ELF-1 (cell line): ENCODE measurements at places on chromosomes 12 and 14.
A peak's percentile ranks its signal among the peaks of the same experiment; 100 is the strongest.

DNA sequence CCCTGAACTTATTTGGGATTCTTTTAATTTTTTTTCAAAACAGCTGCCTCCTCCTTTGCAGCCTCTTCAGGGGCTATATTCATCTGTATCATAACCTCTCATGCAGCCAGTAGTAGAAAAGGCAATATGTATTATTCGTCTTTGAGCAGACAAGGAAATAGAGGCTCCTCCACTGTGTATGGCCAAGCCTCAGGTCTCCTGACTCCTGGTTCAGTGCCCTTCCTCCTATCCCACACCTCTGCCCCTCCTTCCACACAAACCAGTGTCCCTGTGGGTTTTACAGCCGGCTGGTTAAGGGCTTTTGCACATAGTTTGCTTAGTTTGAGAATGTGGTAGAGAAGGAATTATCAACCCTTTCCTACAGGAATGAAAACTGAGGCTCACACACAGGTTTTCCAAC, 8.8 kb upstream of the ACVRL1 start:
- DNase-seq, result no peak

DNA sequence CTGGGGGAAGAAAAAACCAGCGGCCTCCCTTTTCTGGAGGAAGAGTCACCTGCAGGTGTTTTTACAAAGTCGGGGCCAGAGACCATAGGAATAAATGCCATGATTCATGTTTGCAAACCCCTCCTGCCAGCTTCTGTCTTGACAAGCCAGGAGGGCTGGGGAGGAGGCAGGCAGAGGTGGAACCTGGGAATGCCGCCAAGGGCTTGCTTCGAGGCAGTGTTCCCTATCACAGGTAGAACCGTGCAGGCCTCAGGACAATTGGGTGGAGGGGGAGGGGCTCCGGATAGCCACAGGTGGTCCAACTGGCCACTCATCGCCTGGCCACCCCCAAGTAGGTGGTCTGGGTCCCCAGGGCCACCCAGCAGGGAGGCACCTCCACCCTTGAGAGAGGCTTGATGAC, 14.2 kb upstream of the DLK1 start:
- DNase-seq, result no peak

DNA sequence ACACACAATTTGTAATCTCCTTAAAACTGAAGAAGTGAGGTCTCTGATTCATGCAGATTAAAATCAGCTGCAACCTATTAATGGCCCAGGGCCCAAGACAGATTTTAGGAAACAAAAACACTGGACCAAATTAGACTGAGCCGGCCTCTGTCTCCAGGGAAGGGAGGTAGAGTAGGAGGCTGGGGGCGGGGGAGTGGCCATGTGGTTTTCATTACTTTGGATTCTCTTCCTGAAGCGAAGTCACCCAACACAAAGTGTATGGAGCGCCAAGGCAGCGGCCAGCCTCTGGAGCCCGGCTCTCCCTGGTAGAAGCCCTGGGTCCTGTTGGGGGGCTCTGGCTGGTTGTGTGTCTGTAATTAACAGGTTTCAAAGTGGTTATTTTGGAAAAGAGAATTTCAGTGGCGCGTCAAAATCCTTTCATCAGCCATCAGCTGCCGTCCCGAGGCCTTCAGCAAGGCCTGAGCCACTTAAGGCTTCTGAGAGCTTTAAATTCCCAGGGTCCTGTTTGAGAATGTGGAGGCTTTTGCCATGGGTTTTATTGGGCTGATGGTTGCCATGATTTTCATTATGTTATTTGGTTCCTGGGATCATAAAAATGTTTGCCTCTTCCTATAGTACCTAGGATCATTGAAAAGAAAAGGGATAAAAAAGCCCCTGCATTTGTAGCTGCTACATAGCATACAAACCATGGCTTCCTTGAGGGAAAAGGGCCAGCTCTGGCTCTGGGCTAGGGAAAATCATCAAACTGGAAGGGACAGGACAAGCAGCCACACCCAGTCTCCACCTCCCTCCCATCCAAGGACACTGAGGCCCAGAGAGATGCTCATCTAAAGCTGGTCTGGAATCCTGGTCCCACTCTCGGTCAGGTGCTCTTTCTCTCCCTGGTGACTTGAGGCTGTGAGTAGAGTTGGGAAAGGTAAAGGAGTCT, 282.4 kb downstream of the ZFP36L1 start:
- DNase-seq, result peak; percentile 42

DNA sequence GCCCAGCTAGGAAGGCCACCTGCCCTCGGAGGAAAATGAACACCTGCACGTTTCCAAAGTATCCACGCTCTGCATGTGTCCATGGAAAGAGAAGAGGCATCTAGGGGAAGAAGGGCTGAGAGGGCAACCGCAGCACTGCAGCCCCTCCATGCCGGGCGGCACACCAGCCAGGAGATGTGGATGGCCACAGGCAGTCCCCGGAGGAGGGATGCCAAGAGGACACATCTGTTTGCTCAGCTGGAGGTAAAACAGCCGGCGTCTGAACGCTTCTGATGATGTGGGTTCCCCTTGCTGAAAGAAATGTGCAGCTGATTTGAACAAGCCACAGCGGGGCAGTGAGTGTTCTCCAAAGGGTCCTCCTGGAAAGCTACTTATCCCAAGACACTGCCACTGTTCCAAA, 34.0 kb downstream of the CHGA start:
- DNase-seq, result no peak

DNA sequence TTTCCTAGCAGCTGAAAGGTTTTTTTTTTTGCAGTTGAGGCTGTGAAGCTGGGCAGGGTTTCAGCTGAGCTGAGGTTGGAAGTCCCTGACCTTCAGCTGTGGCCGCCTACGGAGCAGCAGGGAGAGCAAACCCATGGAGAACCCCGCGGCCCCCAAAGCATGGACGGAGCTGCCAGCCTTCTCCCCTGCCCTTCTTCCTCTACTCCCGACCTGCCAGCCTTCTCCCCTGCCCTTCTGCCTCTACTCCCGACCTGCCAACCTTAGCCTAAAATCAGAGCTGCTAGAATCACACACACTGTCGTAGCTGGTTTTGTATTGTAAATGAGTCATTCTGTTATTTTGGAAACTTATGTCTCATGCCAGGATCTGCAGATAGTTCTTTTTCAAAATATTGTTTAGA, 74.6 kb downstream of the PPP2R5C start:
- DNase-seq, result no peak

GRCh38 chr14:36522347-36522971, 2.4 kb upstream of the NKX2-1 start:
- peak; percentile 16 for DNase-seq

GRCh38 chr12:8081251-8081920, 688 bp upstream of the NECAP1 start:
- no peak for DNase-seq

DNA sequence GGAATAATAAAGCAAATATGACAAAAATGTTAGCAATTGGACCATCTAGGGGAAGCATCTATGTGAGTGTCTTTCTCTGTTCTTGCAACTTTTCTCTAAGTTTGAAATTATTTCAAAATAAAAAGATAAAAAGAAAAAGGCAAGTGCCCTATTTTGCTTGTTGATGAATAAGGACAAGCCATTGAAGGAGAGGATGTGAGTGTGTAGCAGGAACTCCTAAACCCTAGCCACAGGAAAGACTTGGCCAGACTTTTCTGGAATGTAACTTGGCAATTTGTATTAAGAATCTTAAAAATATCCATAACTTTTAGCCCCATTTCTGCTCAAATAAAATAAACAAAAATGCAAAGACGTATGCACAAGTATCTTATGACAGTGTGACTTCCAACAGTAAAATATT, 279.4 kb downstream of the CACNA1C start:
- DNase-seq, result no peak

GRCh38 chr14:26401179-26401968, 196.5 kb downstream of the NOVA1 start:
- DNase-seq, result no peak

GRCh38 chr12:102119674-102120563, at the start of the genes NUP37 and PARPBP:
NUP37 (minus strand) TSS chr12:102120114; CDS start chr12:102118518, 1,596 bp downstream.
PARPBP (plus strand) TSS chr12:102120183; CDS start chr12:102123889, 3,706 bp downstream.
- DNase-seq, result peak; percentile 96

DNA sequence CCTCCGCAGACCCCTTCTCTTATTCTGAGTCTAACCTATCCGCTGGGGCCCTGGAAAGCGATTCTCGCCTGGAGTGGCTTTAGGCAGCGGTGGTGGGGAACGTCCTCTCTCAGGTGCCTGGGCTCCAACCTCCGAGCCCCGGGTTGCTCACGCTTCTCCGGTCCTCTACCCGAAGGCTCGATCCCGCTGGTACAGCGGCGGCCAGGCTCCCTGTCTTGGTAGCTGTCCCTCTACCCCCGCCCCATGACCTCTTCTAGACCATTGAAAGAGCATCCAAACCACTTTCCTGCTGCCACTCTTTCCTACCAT, 505 bp upstream of the HEBP1 start:
- peak; percentile 83 for DNase-seq

GRCh38 chr14:50303744-50304471, 8.1 kb downstream of the L2HGDH start:
- DNase-seq, result no peak

DNA sequence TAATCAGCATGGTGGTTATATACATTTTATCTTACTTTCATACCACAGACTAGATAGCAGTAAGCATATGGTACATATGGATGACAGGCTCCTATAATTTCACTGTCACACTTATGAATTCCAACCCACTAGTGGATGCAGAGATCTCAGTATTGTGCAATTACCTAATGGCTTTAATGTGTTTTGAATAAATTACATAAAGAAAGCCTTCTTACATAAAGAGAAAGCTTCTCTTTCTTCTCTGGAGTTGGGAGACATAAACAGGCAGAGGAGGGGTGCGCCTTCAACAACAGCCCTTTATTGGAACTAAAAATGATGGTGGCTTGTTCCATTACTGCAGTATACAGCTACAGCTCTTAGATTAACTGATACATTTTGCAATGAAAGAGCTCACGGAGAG, 52.6 kb downstream of the SAV1 start:
- no peak for DNase-seq

DNA sequence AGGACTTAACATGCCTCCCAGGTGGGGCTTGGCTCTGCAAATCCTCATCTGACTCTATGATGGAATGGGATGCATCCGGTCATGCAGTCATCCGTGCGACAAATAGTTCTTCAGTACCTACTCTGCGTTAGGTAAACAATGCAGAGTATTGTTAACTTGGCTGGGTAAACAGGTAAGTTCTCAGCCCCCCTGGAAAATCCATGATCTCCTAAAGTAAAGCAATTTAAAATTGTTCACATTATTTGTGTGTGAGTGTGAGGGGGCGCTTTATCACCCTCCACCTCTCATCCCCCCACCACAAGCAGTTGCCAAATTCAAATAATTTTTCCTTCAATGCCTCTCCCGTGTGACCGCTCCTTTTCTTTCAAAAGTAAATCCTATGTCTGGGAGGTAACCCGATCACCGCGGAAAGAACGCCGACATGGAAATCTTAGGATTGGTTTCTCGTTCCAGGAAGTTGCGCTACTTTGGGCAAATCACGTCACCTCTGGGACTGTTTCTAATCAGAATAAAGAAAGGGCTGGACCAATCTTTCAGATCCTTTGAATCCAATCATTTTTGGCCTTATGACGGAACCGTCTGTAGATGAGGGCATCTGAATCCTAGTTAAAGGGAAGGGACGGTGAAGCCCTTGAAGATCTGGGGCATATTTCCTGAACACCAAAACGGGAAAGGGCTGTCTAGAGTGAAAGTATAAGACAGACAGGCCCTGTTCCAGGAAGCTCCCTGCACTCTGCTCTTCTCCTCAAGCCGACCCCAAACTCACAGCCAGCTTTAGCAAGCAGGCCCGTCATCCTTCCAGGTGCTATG, 44.0 kb upstream of the SINHCAF start:
- DNase-seq, result peak; percentile 65

DNA sequence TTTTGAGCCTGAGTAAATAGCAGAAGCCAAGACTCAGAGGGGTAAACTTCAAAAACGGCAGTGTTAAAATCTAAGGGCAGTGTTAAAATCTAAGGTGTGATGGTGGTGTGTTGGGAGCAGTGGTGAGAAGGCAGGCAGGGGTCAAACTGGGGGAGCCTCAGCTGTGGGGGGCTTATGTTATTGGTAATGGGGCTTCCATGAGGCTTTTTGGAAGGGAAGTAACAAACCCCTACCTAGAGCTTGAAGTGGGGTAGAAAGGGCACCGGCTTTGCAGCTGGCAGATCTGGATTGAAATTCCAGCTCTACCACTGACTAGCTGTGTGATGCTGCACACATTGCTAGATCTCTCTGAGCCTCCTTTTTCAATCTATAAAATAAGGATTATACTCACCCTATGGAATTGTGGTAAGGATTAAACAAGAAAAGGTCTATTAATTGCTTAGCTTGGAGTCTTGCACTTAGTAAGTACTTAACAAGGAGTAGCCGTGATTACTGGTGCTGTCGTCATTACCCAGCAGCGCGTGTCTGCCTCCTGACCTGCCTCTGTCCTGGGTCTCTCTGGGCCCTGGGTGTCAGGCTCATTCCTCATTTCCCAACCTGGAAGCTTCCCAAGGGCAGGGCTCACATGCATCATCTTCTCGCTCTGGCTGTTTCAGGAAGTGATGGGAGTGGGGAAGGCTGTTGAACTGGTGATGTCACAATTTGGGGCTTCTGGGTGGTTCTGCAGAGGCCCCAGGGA, 18.5 kb upstream of the KRT80 start:
- DNase-seq, result no peak

- no peak for DNase-seq
Observed at GRCh38 chr14:83885837-83886293, 1644.1 kb upstream of the FLRT2 start.

GRCh38 chr12:80556566-80556965, 112.5 kb downstream of the PTPRQ start:
- DNase-seq, result no peak

DNA sequence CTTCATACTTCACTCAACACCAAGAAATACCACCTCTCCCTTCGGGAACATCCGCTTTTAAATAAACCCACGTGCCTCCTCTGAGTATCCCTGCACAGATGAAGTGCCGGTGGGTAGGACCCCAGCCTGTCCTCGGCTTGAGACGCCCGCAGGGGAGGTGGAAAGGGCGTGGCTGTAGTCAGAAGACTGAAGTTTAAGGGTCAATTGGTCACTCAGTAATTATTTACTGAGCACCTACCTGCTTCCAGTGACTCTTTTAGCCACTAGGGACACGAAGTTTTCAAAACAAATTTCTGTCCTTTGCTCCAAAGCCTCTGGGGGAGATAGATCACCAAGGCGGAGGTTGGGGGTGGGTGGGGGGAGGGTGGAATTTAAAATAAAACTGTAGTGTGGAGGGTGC, 309.4 kb downstream of the VRK1 start:
- no peak for DNase-seq

DNA sequence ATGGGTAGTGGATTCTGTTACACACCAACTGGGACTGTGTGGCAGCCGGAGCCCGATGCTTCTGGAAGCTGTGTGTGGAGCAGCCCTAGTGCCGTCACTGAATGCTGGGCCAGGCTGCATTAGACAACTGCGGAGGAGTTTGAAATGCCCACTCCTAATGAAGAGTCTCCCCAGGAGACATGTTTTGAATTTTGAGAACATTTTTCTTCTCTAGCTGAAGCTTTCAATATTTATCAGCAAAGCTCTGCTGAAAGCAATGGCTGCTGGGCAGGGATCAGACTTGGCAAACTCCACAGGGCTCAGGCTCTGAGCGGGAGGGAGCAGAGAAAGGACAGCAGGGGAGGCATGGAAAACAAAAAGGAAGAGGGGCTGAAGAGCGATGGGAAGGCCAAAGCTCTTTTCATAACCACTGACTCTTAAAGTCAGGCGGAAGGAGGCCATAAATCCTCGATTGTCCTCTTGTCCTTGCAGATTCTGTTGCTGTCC, 189.1 kb downstream of the MON2 start:
- DNase-seq, result no peak
